ENCODE measurements at places on chromosomes 1 and 21. TPM values are rescaled to one million over a fixed set of nuclear protein-coding genes. Genes with fewer than 3 reads are reported as not detected.

S100A8 gene
- not detected for total RNA-seq

PUM1 gene
- total RNA-seq = 23.0 TPM

DNAJC28 gene
- 1.6 TPM for total RNA-seq

GRCh38 chr1:14794906-14795305 is 196.4 kb downstream of the KAZN start:
- H3K36me3 ChIP-seq = no peaks in the 10 kb centered on the region
- peaks cover 9% of the 10 kb centered on the region for H3K4me1 ChIP-seq
- H3K27ac ChIP-seq = no peak overlapping the region
- DNase-seq = no peak
- H3K4me3 ChIP-seq = no peak overlapping the region

DNA sequence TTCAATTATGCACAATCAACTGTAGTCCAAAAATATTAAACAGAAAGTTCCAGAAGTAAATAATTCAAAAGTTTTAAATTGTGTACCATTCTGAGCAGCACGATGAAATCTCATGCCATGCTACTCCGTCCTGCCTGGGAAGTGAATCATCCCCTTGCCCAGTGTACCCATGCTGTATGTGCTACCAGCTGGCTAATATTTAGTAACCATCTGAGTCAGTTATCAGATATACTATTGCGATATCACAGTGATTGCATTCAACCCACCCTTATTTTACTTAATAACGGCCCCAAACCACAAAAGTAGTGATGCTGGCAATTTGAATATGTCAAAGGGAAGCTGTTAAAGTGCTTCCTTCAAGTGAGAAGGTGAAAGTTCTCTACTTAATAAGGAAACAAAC is 56.2 kb downstream of the EVI5 start:
- H3K4me3 ChIP-seq = no peak overlapping the region
- no peak for DNase-seq
- no peak overlapping the region for H3K27ac ChIP-seq
- no peaks in the 10 kb centered on the region for H3K27me3 ChIP-seq
- H3K4me1 ChIP-seq = no peaks in the 10 kb centered on the region

- no peak overlapping the region for H3K4me3 ChIP-seq
- H3K27me3 ChIP-seq = peaks cover 23% of the 10 kb centered on the region
- DNase-seq = no peak
Measured at GRCh38 chr1:40313329-40313957, 3.6 kb downstream of the COL9A2 start.

DNA sequence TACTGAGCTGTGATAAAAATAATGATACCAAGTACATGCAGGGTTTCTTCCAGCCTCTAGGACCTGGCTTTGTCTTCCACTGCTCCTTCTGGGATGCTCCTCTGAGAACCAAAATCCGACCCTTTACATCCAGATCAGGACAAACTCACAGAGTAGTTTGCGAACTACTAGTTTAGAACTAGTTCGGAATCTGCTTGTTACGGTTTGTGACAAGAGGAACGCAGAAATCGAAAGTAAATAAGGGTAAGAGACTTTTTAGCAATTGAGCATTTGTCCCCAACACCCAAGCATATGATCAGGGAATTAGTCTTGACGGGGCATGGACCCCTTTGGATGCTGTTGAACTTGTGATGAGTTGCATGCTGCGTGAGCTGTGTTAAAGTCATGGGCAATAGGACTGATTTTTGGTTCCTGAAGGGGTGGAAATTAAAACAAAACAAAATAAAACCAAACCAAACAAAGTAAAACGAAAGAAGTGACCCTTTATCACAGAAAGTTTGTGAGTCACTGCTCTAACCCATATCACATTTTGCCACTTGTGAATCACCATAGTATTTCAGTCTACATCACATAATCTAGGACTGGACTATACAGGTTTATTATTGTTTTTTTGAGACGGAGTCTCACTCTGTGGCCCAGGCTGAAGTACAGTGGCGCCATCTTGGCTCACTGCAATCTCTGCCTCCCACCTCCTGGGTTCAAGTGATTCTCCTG is 35.7 kb upstream of the ERRFI1 start:
- no peaks in the 10 kb centered on the region for H3K27me3 ChIP-seq
- peak overlapping the region; percentile 69 for H3K27ac ChIP-seq
- H3K4me1 ChIP-seq = peaks cover 30% of the 10 kb centered on the region
- H3K36me3 ChIP-seq = no peaks in the 10 kb centered on the region
- H3K4me3 ChIP-seq = no peak overlapping the region
- peak; percentile 62 for DNase-seq

- H3K4me1 ChIP-seq = peaks cover 46% of the 10 kb centered on the region
- no peak overlapping the region for H3K4me3 ChIP-seq
- peak overlapping the region; percentile 45 for H3K27ac ChIP-seq
- DNase-seq = no peak
- no peaks in the 10 kb centered on the region for H3K27me3 ChIP-seq
- no peaks in the 10 kb centered on the region for H3K36me3 ChIP-seq
Measured at GRCh38 chr1:200179126-200179780, 151.7 kb downstream of the NR5A2 start.

DNA sequence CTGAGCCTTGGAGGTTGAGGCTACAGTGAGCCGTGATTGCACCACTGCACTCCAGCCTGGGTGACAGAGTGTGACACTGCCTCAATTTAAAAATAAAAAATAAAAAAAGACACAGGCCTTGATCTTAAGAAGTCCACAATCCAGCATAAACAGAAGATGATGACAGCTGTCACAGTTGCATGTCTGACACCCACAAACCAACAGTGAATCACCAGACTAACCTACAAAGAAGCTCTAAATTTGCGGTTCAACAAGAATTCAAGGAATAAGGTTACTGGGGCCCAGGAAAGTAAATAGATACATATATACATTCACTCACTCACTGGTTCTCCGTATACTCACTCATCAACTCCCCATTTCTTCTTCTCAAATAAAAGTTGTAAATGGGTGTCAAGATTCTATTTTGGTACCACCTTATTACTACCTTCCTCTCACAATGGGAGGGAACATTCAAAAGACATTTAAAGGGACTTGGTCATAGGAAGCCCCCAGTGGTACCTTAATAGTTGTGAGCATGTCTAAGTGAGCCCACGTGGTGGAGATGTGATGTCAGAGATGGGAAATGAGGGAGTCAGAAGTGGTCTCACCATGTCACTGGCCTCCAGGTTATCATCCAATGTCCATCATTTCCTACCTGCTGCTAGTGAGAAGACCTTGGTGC is 66.9 kb upstream of the PRDX6 start:
- no peak overlapping the region for H3K27ac ChIP-seq
- peaks cover 19% of the 10 kb centered on the region for H3K4me1 ChIP-seq
- no peaks in the 10 kb centered on the region for H3K27me3 ChIP-seq
- no peak overlapping the region for H3K4me3 ChIP-seq
- peak; percentile 11 for DNase-seq
- no peaks in the 10 kb centered on the region for H3K36me3 ChIP-seq

DNA sequence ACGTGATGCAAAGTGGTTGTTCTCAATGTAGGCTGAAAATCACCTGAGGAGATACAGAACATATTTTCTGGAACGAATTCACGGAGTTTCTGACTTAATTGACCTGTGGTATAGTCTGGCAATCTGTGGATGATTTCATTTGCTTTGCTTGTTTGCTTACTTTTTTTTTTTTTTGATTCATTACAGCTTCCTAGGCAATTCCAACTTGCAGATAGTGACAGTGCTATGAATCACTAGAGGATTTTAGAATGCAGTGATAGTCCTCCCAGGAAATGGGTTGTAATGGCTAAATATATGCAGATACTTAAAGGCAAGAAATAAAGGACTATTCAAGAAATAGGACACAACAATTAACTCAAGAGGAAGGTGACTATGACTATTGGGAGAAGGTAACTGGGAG is 1378.1 kb upstream of the PRMT6 start:
- H3K36me3 ChIP-seq = no peaks in the 10 kb centered on the region
- no peak overlapping the region for H3K4me3 ChIP-seq
- no peaks in the 10 kb centered on the region for H3K27me3 ChIP-seq
- no peak overlapping the region for H3K27ac ChIP-seq
- DNase-seq = no peak

DNA sequence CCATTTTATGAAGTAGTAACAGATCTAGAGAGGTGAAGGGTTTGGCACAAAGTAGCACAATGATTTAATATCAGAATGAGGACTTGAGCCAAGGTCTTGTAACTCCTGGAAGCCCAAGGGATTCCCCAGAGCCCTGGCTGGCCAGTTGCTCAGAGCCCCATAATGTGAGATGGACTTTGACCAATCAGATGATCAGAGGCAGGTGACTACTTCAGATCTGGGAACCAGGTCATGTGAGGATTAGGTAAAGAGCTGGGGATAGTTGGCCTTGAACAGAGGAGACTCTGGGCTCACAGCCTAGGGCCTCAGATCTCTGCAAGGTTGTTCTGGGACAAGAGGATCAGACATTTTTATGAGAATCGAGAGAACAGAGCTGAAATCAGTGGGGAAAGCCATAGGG is 18.9 kb downstream of the SHISAL2A start:
- H3K27ac ChIP-seq = no peak overlapping the region
- no peaks in the 10 kb centered on the region for H3K36me3 ChIP-seq
- H3K4me1 ChIP-seq = no peaks in the 10 kb centered on the region
- H3K4me3 ChIP-seq = no peak overlapping the region
- no peak for DNase-seq

DNA sequence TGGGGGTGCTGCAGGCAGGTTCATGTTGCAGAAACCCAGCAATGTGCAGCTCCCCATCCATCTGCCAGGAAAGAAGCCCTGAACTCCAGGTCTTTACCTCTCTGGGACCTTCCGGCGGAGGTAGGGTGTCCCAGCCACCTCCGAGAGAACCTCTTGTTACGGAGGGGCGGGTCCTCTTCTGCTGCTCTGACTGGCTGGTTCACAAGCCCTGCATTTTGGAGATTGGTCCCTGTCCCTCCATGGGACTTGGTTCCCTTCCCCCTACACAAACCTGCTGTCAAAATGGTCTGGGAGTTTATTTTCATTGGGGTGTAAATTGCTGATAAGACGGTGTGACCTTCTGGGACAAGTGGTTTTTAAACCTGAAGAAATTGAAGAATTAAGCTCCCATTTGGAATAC is 8.0 kb upstream of the CELSR2 start:
- H3K27me3 ChIP-seq = no peaks in the 10 kb centered on the region
- no peak overlapping the region for H3K4me3 ChIP-seq
- no peak for DNase-seq
- H3K36me3 ChIP-seq = peaks cover 38% of the 10 kb centered on the region
- no peak overlapping the region for H3K27ac ChIP-seq
- no peaks in the 10 kb centered on the region for H3K4me1 ChIP-seq

DNA sequence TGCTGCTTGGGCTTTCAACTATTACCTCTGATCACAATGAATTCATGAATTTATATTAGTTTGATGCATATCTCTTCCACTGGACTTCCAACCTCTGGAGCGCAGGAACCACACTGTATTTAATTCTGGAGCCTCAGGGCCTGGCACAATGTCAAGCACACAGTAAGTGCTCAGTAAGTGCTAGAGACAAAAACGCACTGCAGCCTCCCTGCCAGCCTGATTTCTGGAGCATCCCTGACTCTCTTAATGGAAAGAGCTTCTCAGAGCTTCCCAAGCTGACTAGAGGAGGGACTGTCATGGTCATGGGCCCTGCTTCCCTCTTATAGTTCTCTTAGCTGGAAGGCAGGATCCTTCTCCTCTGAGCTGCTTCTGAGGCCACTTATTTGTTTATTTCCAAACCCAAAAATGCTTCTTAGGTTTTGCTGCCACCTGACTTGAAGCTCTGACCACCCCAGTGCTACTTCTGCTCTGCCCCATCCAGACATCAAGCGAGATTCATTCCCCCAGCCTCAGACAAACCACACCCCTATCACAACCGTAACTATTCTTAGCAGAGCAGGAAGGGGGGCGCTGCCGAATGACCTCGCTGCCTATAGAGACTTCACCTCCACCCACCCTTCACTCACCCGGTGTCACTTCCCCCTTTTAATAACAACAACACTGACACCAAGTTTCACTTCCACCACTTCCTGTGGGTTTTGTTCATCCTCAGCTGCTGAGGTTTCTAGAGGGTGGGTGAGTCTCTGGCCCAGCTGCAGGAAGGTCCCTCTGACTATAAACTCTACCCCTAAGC is 33.6 kb downstream of the NUAK2 start:
- no peaks in the 10 kb centered on the region for H3K27me3 ChIP-seq
- H3K4me3 ChIP-seq = no peak overlapping the region
- H3K27ac ChIP-seq = peak overlapping the region; percentile 12
- H3K4me1 ChIP-seq = peaks cover 56% of the 10 kb centered on the region
- H3K36me3 ChIP-seq = no peaks in the 10 kb centered on the region
